ENCODE measurements at places on chromosomes 5 and 9. TPM values are rescaled to one million over a fixed set of nuclear protein-coding genes. Genes with fewer than 3 reads are reported as not detected.
A peak's percentile ranks its signal among the peaks of the same experiment; 100 is the strongest.

Gene DNM1
- 0.40 TPM for total RNA-seq

Gene PKN3
- total RNA-seq = 8.1 TPM

DNA sequence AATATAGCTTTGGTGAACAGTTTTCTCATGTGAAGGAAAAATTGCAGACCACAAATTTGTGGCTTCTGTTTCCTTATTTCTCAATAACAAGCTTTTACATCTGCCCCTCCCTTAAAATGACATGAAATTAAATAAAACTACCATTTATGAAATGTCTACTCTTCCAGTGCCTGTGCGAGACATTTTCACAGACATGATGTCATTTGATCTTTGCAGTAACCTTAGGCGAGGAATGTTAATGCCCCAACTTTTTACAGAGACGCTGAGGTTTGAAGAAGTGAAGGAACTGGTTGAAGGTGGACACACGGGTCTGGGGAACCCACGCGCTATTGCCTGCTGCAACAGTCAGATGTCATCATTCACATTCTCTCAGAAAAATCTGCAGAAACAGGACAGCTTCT lies 61.5 kb downstream of the OSTF1 start:
- peak overlapping the region; percentile 85 for H3K27ac ChIP-seq
- no peaks in the 10 kb centered on the region for H3K27me3 ChIP-seq
- H3K4me1 ChIP-seq = peaks cover 84% of the 10 kb centered on the region
- no peak for DNase-seq
- peak overlapping the region; percentile 45 for H3K4me3 ChIP-seq

DNA sequence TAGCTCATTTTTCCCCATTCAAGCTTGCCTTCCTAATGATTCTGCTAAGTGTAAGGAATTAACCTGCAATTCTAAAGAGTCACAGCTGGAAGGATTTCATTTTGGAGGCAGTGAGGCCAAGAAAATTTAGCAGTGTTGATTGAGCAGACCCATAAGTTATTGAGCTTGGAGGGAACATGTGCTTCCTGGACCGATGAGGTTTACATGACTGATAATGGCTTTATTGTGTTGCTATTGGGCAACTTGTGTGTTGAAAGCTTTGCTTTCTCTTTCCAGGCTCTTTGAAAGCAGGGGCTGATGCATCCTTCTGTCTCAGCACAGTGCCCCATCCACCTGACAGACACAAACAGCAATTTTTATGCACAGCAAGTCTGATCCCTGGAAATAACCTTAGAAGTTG lies 398.9 kb upstream of the PCSK5 start:
- no peak for DNase-seq
- no peak overlapping the region for H3K4me3 ChIP-seq
- H3K27ac ChIP-seq = no peak overlapping the region
- no peaks in the 10 kb centered on the region for H3K4me1 ChIP-seq

DNA sequence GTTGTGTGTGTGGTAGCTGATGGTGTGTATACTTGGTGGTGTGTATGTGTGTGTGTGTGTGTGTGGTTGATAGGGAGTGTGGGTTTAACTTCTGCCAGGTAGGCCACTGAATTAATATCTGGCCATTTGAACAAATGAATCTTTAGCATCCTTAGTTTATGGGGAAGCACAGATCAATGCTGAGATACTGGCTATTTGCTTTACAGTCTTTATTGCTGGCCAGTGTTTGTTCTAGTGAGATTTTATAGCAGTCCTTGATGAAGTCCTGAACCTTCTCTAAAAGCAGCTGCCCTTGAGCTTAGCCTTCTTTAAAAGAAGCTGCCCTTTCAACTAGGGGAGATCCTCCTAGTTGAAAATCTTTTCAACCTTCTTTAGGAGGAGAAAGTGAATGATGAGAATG lies 69.3 kb downstream of the MACIR start:
- H3K27me3 ChIP-seq = peaks cover 50% of the 10 kb centered on the region
- H3K4me3 ChIP-seq = no peak overlapping the region
- no peaks in the 10 kb centered on the region for H3K4me1 ChIP-seq

- H3K4me3 ChIP-seq = no peak overlapping the region
- H3K4me1 ChIP-seq = peaks cover 9% of the 10 kb centered on the region
- no peaks in the 10 kb centered on the region for H3K36me3 ChIP-seq
These were observed 221.1 kb downstream of the FANCC start for GRCh38 chr9:95096381-95096780.

DNA sequence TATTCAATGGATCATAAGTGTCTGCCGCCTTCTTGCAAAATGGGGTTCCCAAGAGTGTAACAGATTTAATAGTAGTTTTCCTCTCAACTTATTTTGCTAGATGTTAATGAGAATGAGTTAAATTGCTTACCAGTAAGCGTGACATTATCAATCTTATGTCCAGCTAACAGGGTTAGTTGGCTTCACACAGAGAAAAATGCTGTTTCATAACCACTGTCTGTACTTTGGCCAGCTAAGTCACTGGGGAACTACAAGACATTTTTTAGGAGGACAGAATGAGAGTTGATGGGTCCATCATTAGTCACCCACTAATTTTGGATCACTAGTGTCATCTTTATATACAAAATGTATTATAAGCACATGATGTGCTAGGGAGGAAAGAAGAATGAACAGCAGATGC lies 1.4 kb downstream of the CDC37L1 start:
- H3K4me1 ChIP-seq = peaks cover 6% of the 10 kb centered on the region
- H3K27me3 ChIP-seq = no peaks in the 10 kb centered on the region
- H3K4me3 ChIP-seq = no peak overlapping the region

GRCh38 chr9:4923580-4924544 lies 61.2 kb upstream of the JAK2 start:
- H3K36me3 ChIP-seq = peaks cover 9% of the 10 kb centered on the region
- no peak for DNase-seq
- H3K4me3 ChIP-seq = no peak overlapping the region
- peaks cover 32% of the 10 kb centered on the region for H3K4me1 ChIP-seq
- no peaks in the 10 kb centered on the region for H3K27me3 ChIP-seq
- peak overlapping the region; percentile 37 for H3K27ac ChIP-seq
